Hematopoietic multipotent progenitor cell (in vitro differentiated cells): ENCODE measurements at places on chromosomes 1 and 21.
A peak's percentile ranks its signal among the peaks of the same experiment; 100 is the strongest.

DNA sequence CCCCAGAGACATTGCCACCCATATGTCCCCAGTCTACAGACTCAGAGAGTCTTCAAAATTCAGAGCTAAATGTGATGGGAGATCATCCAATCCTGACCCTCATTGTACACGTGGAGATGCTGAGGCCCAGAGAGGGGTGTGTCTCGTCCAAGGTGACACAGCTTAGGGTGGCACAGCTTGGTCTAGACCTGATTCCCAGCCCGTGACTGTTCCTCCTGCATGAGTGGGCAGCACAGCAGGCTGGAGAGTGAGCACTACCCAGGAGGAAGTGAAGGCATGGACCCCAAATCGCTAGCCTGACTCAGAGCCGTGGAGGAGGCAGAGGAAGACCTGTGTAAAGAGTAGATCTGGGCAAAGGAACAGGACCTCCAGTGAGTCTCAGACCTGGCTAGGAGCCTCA lies 16.4 kb downstream of the S100A7 start:
- no peak for DNase-seq

DNA sequence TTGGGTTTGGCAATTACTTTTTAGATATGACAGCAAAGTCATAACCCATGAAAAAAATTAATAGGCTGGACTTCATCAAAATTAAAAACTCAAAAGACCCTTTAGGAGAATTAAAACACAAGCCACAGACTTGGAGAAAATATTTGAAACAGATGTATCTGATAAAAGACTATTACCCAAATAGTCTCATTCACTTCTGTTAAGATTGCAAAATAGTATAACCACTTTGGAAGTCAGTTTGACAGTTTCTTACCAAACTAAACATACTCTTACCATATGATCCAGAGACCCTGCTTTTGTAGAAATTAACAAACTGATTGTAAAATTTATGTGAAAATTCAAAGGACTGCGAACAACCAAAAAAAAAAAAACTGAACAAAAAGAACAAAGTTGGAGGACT lies 32.5 kb upstream of the SLC44A3 start:
- no peak for DNase-seq

GRCh38 chr21:36422279-36423098 lies 37.3 kb downstream of the CHAF1B start:
- DNase-seq: peak; percentile 67

- DNase-seq: no peak
Measured at GRCh38 chr1:159077120-159077961, 775 bp upstream of the AIM2 start.

DNA sequence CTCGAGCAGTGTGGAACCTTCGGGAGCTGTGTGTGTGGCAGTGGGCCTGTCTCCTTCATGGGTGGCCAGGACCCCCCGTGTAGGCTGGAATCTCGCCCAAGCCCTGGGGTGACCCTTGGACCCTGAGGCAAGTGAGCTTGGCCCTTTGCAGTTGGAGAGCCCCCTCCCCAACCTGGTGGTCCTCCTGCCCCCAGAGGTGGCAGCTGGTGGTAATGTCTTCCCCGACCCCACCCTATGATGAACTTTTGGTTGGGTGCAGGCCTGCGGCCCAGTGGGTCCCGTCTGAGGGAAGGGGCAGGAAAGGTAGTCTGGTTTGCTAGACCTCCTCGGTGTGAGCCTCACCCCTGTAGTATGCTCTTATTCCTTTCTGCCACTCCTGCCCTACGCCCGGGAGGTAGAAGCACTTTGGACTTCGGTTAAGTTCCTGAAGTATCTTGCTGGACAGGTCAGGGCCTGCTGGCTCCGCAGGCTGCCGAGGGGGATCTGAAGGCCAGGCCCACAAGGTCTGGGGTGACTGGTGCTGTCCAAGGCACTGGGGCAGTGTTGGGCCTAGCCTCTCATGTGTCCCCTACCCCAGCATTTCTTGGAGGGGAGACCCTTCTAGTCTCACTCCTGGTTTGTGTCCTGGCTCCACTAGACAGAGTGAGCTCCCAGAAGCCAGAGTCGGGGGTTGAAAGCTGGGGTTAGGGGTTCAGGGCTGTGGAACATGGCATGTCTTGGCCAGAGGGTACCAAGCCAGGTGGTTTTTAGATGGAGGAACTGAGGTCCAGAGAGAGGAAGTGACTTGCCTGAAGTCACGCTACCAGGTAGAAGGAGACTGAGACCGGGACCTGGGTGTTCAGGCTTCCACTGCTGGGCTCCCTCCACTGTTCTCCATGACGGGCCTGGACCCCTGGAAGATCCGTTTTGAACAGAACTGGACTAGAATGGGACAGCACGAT lies 1.8 kb downstream of the ZNF362 start:
- DNase-seq: no peak
